ENCODE measurements at places on chromosomes 5 and 9. TPM values are rescaled to one million over a fixed set of nuclear protein-coding genes. Genes with fewer than 3 reads are reported as not detected.

GRCh38 chr5:149007174-149007573 lies 55.7 kb downstream of the SH3TC2 start:
- no peak for DNase-seq
- H3K27me3 ChIP-seq = no peaks in the 10 kb centered on the region
- no peak overlapping the region for H3K27ac ChIP-seq

GRCh38 chr5:74257645-74258313 lies 382.7 kb downstream of the ENC1 start:
- no peak overlapping the region for H3K27ac ChIP-seq
- peaks cover 15% of the 10 kb centered on the region for H3K27me3 ChIP-seq
- no peaks in the 10 kb centered on the region for H3K4me1 ChIP-seq
- DNase-seq = no peak
- H3K36me3 ChIP-seq = no peaks in the 10 kb centered on the region

- H3K36me3 ChIP-seq = peaks cover 1% of the 10 kb centered on the region
- no peak for DNase-seq
- H3K4me1 ChIP-seq = no peaks in the 10 kb centered on the region
- H3K27ac ChIP-seq = no peak overlapping the region
- peaks cover 81% of the 10 kb centered on the region for H3K27me3 ChIP-seq
Observed at GRCh38 chr9:132579427-132579798, 3.0 kb upstream of the BARHL1 start.

The SPATA31C1 gene
- total RNA-seq = not detected

The DDX4 gene
- not detected for total RNA-seq

The ADGRV1 gene
- total RNA-seq = 0.05 TPM

The C9orf43 gene
- total RNA-seq = 0.62 TPM

The UHRF2 gene
- 77.3 TPM for total RNA-seq

All from activated T-helper 1 cell treated with anti-CD3 and anti-CD28 coated beads, Interleukin-12 subunit alpha, Interleukin-12 subunit beta, Interleukin-2, Interleukin-4 antibody, amounts not matched to agents 30 ng/mL and 10 ng/mL and 1 ng/mL, durations not matched to agents 14 hours and 24 hours and 36 hours (primary cell).